ENCODE measurements at places on chromosomes 5 and 9.

DNA sequence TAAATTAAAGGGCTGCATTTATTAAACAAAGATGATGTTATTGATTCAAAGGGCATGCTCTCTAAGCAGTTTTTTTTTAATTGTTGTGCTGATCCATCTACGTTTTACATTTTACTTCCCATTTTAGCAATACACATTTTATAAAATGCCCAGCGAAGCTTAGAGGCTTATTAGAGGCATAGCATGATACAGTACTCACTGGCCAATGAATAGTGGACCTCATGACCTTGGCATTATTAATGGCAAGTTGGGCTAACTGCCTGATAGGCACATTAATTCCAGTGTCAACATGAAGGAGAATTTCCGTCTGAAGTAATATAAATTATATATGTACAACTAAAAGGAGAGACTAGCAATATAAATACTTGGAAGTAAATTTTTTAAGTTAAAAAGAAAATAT lies 837.2 kb downstream of the EFNA5 start:
- no peak for DNase-seq

DNA sequence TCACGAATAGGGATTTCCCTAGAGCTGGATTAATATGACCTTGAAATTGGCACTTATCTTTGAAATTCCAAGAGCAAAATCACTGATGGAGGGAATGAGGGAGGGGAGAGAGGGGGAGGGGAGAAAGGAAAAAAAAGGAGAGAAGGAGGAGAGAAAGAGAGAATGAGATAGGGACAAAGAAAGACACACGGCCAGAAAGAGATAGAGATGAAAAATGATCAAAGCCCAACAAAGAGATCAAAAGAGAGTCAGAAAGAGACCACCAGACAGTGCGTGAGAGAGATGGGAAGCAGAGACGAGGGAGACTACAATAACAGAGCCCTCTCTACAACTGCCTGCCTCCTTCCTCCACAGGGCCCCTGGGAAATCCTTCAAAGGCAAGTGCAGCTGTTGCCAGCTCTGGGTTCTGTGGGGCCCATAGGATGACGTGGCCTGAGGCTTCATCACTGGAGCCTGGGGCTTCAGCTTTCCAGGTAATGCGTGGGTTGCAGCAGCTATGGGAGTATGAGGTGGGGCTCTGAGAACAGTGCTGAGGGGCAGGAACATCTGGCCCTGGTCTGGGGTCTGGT lies 58.3 kb upstream of the SHB start:
- DNase-seq = no peak

DNA sequence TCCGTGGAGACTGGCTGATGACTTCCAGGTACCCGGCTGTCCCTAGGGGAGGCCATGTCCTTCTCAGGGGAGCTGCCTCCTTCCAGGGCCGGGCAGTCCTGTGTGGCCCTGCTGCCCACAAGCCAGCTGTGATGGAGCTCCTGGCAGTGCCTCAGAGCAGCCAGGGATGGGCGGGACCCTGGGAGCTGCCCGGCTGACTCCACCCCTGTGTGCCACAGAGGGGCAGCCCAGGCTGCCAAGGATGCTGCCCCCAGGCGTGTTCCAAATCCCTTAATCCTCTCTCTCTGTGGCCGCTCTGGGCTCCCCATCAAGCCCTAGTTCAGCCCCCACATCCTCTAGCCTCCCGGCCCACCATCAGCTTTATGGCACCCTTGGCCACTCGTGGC lies 7.0 kb upstream of the SCGB3A1 start:
- no peak for DNase-seq

DNA sequence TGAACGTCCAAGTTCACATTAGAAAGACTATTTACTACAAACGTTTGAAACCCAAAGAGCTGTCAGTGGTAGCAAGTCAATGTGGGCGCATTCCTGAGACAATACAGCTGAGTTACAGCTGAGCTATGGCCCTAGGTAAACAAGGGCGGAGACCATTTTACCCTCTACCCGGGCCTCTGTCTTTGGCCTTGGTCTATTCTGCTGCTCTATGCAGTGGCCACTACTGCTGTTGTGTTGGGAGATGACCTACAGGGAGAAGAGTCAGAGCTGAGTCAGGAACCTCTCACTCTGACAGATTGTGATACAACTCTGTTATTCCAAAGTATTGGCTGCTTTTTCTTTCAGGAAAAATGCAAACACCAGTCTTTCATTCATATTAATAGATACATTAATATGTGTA lies 700.6 kb downstream of the SEMA5A start:
- peak; percentile 47 for DNase-seq

All from kidney tubule cell (primary cell).